Epithelial cell of prostate (primary cell): ENCODE measurements at places on chromosomes 2 and 18.
A peak's percentile ranks its signal among the peaks of the same experiment; 100 is the strongest.

GRCh38 chr2:44155666-44156446 is 12.8 kb upstream of the PPM1B start:
- DNase-seq: no peak

DNA sequence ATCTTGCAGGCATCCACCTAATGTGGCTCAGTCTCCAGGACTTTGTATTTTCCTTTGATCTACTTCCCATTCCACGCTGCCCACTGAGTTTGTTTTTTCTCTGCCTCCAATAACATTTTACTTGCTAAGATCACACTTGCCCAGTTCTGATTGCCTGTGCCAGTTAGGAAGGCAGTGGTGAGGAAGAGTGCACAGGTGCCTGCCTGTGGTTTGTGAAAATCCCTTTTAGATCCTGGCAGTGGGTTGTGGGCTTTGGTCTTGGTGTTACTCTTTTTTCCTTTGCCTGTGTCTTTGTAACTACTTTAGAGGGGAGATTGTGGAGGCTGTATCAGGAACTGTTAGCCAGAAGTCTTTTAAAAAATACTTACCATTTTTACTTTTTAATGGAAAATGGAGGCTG is 36.9 kb upstream of the KCNG2 start:
- DNase-seq: no peak

DNA sequence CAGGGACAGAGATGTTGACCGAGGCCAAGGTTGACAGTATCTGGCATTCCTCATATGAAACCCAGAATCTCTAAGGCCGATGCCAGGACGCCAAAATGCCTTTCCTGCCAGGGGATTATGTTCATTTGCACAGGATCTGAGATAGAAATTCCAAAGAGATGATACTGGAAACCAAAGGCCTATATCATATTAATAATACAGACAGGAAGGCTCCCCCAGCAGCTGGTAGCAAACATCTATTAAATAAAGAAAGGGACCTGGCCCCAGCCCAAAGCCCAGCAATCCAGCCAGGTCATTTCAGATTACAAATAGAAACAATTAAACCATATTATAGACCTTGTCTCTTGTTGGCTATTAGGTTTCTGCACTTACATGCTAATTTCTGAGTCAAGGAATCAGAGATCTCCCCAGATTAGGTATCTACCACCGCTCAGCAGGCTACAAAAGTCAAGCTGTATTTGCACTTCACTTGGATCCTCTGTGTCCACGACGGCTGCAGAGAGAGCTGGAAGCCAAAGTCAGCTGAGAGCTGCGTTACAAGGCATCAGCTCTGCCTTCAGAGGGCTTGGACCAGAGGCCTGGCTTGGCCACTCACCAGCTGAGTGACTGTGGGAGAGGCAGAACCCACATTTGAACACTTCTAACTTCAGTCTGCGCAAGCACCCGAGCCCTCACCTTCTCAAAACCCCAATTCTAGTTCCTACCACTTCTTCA is 269.3 kb upstream of the SIX2 start:
- DNase-seq: no peak

DNA sequence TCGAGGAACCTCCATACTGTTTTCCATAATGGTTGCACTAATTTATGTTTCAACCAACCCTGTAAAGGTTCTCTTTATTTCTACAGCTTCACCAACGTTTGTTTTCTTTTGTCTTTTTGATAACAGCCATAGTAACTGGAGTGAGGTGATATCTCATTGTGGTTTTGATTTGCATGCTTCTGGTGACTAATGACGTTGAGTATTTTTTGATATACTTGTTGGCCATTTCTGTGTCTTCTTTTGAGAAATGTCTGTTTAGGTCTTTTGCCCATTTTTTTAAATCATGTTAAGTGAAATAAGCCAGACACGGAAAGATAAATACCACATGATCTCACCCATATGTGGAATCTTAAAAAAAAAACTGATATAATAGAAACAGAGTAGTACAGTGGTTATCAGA is 74.8 kb upstream of the SMIM21 start:
- DNase-seq: no peak

- DNase-seq: no peak
Measured at GRCh38 chr2:197677483-197677882, 2.1 kb upstream of the RFTN2 start.

DNA sequence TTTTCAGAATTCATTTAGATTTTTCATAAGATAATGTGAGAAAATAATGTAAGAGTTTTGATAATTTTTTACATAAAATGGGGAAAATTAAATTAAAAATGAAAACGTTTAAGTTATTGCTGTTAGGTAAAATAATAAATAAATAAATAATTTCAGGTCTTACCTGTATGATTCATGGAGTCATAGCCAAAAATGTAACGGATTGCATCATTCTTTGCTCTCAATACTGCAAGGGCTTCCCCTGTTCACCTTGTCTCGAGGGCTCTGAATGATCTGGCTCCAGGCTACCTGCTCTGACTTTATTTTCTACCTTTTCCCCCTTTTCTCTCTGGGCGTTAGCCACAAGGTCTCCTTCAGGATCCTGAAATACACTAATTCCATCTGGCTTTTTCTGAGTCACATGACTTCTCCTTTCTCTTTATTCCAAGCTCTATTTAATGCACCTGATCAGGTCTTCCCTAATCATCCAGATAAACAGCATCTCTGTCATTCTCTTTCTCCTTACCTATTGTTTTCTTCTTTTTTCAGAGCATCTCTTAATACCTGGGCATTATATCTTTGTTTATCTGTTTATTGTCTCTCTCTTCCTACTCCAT is 30.0 kb upstream of the CFAP36 start:
- no peak for DNase-seq

DNA sequence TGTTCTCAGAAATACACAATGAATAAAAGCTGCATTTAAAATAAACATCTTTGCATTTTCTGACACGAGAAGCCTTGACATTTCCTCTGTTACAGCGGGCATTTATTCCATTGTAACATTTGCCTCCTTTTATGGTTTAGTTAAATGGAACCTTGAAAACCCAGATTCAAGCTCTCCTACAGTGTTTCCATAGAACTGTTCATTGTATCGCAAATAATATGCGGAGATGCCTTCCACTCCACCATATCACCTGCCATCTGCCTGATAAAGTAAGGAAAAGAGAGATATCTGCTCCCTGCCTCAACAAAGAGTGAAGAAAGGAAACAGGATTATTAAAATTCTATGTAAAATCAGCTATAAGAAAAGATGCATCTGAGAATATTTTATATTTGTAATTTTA is 69.8 kb downstream of the CDH19 start:
- no peak for DNase-seq

- DNase-seq: peak; percentile 68
Measured at GRCh38 chr2:223613017-223613950, 11.1 kb upstream of the SCG2 start.

DNA sequence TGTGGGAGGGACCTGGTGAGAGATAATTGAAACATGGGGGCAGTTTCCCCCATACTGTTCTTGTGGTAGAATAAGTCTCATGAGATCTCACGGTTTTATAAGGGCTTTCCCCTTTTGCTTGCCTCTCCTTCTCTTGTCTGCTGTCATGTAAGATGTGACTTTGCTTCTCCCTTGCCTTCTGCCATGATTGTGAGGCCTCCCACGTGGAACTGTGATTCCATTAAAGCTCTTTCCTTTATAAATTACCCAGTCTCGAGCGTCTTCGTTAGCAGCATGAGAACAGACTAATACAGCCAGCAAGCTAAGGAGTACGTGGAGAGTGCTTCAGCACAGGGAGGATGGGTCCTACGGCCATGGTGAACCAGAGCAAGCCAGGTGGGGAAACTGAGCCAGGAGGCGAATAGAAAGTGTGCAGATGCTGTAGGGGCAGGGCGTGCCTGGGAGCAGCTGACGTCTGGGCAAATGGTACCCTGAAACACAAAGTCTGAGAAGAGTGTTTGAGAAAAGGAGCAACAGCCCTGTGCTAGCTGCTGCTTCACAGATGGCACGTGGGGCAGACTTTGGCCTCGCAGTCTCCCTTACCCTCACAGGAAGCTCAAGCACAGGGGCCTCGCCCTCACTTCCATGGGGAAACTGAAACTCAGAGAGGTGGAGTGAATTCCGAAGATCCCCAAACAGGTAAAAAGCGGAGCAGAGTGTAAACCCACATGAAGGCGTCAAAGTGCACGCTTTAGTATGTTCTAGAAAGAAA is 64.2 kb downstream of the MYT1L start:
- DNase-seq: no peak

DNA sequence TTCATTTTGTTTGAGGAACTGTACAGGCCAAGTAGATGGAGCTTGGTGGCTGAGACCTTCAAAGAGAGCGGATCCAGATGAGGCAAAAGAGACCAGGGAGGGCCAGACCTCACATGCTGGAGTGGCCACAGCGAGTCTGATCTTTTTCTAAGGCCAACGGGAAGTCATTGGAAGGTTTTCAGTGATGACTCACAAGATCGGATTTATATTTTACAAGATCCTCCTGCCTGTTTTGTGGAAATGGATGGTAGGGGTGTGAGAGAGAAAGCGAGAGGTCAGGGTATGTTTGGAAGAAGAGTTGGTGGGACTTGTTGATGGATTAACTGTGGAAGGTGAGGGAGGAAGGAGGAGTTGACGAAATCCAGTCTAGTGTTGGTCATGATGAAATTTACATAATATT is 44.6 kb upstream of the TUBA3D start:
- no peak for DNase-seq

GRCh38 chr2:134335601-134336000 is 81.7 kb downstream of the MGAT5 start:
- DNase-seq: no peak

- peak; percentile 89 for DNase-seq
Measured at GRCh38 chr18:8858888-8859511, 153.6 kb downstream of the MTCL1 start.

- no peak for DNase-seq
Measured at GRCh38 chr2:77519888-77520506, 2.2 kb downstream of the LRRTM4 start.

- no peak for DNase-seq
Measured at GRCh38 chr2:205051417-205051816, 506.1 kb downstream of the PARD3B start.

DNA sequence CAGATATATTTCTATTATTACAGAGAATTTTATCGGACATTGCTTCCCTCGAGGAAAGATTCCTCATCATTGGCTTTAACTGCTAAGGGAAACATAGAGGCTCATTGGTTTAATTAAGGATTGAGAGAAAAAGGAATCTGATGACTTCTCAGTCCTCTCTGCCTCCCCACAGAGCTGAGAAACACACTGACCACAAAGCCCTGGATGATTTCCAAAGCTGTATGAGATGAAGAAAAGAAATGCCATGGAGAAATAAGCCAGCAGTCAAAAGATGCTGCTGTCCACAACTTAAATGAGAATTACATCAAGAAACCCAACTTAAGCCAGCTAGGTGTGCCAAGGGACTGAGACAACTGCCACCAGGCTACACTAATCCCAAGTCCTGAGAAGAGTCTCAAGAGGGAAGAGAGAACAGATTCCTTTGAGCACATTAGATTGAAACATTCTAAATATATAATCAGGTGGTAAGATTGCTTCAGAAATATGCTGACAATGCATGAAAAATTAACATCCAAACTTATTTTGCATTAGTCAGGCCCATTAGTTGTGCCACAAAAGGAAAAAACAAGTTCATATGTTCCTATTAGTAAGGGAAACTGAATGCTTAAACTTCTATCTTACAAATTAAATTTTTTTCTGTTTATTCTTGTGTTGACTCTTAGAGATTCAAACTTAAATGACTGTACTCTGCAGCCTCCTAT is 308.1 kb upstream of the CYRIA start:
- DNase-seq: no peak

- DNase-seq: no peak
Measured at GRCh38 chr18:50051288-50051687, 143.7 kb downstream of the MYO5B start.

GRCh38 chr2:24915796-24916195 is 4.2 kb downstream of the ADCY3 start:
- no peak for DNase-seq

- peak; percentile 68 for DNase-seq
Measured at GRCh38 chr2:231364961-231365810, 30.3 kb upstream of the B3GNT7 start.

DNA sequence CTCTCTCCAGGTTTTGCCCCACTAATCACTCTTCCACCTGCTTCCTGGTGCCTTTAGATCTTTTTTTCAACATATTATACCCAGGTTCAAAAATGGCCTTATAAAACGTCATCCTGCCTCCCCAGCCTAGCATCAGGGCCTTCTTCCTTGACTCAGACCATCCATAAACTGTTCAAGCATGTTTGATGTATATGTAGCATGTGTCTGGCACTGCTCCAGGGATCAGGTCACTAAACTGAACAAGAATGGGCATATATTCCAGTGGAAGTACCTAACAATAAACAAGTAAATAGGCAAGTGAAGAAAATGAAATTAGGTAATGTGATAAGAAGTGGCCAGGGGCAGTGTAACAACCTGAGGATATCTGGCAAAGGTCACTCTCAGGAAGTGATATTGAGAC is 141.2 kb downstream of the TRIB2 start:
- no peak for DNase-seq

DNA sequence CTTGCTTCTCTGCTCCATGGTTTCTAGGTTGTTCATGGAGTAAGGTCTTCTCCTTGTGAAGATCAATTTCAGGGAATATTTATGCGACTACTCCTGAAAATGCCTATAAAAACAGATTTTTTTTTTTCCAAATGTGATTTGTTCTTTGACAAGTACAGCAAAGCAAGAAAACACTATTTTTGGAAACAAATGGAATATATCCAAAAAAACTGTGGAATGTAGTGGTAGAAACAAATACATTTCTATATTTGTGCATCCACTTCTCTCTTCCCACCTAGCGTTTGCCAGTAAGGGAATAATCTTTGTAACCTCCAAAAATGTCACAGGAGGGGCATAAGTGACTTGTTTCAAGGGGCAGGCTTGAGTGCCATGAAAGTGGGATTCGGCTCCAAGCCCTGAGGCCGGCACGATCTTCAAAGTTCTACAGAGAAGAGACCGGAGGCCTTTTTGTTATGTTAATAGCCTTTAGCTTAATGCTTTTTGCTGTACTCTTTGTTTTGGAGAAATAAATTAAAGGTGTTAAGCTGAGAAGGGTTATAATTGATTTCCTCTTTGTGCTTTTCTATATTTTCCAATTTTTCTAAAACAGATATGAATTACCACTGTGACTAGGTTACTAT is 200.6 kb downstream of the NRP2 start:
- no peak for DNase-seq
